ENCODE measurements at places on chromosomes 2 and 18. TPM values are rescaled to one million over a fixed set of nuclear protein-coding genes. Genes with fewer than 3 reads are reported as not detected.
A peak's percentile ranks its signal among the peaks of the same experiment; 100 is the strongest.

ADRA2B gene
- total RNA-seq = 3.8 TPM

FAM117B gene
- total RNA-seq = 18.6 TPM

GRCh38 chr2:208929139-208929864 lies 494.5 kb upstream of the MAP2 start:
- DNase-seq = no peak

DNA sequence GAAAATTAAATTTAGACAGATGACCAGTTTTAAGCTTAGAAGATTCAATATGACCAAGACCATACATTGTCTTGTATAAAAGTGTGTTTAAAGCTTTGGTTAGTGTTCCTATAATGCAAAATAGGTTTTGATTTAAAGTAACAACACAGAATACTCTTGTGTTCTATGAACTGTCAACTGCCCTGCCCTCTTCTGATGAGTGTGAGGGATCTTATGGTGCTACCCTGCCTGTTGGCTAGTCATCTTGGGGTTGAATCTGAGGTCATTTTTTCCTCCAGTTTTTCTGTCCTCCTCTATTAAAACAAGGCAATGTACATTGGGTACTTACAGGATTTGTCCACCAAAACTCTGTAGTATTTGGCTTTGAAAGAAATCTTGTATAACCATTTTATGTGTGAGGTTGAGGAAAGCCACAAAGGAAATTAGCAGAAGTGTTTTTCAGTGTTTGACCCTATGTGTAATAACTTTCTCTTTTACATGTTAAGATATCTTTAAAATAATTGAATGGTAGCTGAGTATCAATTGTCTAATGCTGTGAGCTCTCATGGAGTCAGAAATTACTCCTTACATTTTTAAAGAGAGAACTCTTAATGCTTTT lies 129.1 kb downstream of the SPTBN1 start:
- no peak for DNase-seq

- peak; percentile 64 for DNase-seq
These were observed 38.1 kb upstream of the DAPL1 start for GRCh38 chr2:158756976-158757375.

Data from dorsolateral prefrontal cortex (tissue), 122 donors.